Pancreas (tissue), 10 donors: ENCODE measurements at places on chromosomes 1 and 21. TPM values are rescaled to one million over a fixed set of nuclear protein-coding genes. Genes with fewer than 3 reads are reported as not detected.

- no peak for DNase-seq
Measured at GRCh38 chr21:22096314-22096713, 1098.1 kb downstream of the NCAM2 start.

DNA sequence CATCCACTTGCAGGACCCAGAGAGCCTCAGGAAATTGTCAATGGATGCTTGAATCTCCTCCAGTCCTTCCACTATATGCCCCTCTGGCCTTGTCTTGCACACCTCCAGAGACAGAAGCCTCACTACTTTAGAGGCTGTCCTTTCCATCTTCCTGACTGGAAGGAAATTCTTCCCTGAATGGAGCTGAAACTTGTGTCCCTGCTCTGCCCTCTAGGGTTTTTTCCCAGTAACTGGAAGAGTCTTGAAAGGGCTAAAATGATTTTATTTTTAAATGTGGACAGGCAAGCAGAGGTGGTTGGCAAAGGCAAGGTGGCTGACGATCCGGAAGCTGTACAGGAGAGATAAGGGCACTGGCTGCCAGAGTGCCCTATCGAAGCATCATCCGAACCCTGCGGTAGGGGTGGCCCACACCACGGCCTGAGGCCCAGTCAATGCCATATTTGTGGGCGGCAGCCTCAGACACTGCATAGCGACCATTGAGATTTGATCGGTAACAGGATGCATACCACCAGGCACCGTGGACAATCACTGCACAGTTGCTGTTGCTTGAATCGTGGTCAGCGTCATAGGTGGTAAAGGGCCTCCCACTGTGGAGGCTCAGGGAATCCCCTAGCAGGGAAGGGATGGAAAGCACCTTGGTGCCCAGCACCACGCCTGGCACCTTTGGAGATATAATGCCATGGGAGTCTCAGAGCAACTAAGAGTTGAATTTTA, 2.3 kb upstream of the MAP3K6 start:
- DNase-seq = no peak

DNA sequence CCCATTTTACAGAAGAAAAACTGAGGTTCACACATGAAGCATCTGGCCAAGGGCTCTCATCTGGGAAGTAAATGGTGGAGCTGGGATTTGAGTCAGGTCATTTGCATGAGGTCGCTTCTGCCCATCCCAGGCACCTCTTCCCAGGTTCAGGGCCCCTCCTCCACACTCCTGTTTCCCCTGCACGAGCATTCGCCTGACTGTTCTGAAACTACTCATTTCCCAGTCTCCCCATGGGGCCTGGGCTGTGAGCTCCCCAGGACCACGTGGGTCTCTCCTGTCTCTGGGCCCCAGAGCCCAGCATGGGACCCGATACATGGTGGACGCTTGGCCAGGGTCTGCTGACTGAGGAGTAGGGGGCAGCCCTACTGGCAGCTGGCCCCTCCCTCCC, 360.8 kb downstream of the MATN1 start:
- no peak for DNase-seq

- DNase-seq = no peak
Measured at GRCh38 chr1:87143413-87144135, 185.1 kb upstream of the LMO4 start.

DNA sequence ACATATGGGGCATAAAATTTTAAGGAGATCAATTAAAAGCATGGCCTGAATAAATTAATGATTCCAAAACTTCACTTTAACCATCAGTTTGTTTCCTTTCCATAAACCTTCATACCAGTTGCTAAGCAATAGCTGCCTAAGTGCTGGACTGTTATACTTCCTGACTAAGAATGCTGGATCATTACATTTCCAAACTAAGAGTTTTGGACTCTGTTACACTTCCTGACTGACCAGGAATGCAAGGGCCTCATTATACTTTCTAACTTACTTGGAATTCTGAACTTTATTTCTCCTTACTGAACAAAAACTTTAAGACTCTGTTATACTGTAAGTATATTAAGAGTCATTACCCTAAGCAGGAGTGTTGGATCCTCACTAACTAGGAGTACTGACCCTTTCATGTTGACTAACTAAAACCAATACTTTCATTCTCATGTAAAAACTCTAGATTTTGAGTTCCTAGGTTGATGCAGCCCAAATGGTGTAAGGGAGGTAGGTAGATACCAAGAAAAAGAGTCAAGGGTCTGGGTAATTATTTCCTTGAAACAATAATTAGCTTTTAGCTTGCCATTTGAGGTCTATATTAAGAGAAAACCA, 118.2 kb downstream of the FAF1 start:
- no peak for DNase-seq

- no peak for DNase-seq
Measured at GRCh38 chr1:205064741-205065316, 19.4 kb downstream of the TMEM81 start.

DNA sequence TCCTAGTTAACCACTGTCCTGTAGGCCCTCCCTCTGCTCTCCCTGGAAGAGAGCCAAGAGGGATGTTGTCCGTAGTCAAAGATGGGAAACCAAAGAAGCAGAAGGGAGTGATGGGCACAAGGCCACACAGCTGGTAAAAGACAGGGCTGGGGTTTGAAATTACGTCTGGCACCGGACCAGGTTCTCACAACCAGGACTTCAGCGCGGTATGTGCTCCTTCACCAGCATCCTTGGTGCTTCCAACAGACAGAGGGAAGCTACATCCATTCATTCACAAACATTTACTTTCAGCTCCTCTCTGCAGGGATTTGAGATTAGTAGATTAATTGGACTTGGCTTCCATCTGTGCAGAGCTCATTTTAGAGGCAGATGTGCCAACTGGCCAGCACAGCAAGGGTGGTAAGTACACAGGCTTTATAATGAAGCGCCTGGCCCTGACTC, 191.2 kb downstream of the TRABD2B start:
- no peak for DNase-seq

DNA sequence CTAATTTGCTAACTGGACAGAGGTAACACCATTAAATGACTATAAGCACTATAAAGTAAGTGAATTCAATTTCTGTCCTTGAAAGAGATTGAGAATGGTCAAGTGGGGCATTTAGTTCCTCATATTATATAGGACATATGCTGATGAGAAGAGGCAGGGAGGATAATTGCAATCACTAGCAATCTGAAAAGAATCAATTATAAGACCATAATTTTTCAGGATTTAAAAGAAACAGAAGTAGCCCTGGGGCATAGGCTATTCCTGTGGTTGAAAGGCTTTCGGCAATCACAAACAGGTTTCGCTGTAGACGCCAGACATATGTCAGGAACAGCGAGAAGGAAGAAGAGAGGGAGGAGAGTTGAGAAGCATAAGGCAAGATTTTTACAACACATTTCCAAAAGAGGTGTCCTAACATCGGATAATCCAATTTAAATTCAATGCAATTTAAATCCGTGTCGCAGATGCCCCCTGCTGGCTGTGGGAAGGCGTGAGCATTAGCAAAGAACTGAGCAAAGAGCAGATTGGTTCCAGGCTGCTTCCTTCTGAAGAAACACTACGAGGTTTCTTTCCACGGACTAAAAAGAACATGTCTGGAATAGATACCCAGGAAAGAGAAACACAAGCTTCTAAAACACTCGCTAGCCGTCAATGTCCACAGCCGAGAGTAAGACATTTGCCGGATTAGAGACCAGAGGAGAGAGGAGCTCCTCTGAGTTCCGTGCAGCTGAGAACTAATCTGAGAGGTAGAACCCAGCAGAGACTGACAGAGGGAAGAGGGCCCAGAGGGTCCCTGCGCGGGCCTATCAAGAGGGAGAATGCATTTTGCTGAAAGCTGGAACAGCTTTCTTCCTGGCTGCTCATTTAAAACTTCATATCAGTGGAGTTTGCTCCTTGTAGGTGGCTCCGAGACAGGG, 27.9 kb downstream of the RGS5 start:
- DNase-seq = peak; percentile 35

GRCh38 chr1:232017057-232017456, 390.5 kb downstream of the DISC1 start:
- no peak for DNase-seq

GRCh38 chr1:189046127-189046526, 1431.5 kb downstream of the BRINP3 start:
- DNase-seq = no peak

DNA sequence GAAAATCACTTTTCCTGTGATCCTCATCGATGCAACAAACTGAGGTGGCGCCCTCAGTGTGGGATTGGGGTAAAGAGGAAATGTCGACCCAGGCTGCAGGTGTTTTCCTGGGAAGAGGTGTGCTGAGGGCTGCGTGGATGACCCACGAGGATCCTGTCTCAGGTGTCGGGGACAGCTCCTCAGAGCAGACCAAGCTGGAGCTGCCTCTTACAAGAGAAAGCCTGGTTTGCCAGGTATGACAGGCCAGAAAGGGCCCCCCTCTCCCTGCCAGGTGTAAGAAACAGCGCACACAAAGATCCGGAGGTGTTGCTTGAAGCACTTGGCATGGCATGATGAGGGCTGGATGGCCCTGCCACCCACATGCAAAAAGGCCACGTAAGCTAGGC, 12.6 kb downstream of the FHAD1 start:
- no peak for DNase-seq

GRCh38 chr1:1427106-1427819, 6.2 kb upstream of the ANKRD65 start:
- peak; percentile 39 for DNase-seq

DNA sequence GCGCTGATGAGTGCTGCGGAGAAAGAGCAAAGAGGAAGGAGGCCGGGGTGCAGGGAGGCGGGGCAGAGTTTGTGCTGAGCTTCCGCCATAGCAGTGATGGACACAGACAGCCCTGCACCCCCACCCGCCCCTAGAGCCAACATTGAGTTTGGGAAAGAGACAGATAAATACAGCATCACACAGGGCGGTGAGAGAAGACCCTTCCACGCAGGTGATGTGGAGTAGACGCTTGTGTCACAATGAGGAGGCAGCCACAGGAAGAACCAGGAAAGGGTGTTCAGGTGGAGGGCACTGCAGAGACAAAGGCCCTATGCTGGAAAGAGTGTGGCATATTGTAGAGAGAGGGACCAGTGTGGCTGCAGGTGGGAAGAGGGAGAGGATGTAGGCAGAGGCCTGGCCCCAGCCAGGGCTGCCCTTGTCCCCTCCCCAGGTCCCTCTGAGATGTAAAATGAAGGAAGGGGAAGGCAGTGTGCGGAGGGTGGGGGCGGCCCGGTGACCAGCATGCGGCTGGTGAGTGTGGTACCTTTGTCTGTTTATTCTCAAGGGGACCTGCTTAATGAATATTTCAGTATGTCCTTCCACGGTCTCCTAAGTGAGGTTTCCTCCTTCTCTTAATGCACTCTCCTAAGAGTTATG, 194.4 kb upstream of the TMEM51 start:
- DNase-seq = no peak

- peak; percentile 33 for DNase-seq
Measured at GRCh38 chr1:21313203-21313885, 23.1 kb upstream of the ECE1 start.

DNA sequence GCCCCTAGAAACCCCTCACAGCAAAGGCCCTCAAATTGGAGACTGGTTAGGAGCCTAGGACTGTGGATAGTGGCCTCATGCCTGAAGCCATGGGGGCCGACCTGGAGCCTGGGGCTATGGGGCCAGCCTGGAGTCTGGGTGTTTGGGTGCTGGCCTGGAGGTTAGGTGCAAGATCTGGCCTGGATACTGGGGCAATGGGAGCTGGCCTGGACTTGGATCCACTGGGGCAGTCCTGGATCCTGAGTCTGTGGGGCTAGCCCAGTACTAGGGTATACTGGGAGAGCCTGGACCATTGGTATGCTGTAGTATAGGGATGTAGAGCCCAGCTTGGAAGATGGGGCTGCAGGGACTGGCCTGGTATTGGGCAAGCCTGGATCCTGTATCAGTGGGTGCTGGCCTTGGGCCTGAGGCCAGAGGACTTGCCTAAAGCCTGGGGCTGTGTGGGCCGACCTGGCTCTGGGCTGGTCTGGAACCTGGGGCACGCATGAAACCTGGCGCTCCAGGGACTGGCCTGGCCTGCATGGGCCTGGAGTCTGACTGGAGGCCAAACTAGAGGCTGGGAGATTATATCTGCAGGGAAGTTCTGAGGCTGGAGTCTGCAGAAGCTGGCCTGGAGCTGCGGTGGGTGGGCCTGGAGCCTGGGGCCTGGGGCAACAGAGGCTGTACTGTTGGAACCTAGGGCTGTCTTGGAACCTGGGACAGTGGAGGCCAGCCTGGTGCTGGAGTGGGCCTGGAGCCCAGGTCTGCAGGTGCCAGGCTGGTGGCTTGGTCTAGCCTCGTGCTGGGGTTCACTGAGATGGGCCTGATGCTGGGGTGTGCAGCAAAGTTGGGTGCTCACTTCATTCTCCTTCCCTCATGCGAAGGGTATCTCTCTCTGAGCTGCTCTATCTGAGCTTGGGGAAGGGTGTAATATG, 12.6 kb upstream of the DENND1B start:
- DNase-seq = no peak

DNA sequence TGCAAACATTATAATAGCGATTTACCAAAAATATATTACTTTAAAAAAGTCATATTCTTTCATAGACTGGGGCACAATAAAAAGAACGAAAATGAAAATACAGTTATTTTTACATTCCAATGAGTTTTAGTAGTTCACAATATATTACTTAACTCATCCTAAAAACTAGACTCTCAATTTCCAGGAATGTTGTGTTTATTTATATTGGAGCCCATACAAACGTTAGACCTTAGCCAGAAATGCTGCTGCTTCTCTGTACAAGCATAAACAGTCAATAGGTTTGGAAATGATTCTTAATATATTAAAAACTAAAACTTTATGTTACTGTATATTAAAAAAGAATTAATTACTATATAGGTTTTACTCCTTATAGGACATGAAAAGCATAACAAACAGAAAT, 302.3 kb downstream of the BRINP3 start:
- no peak for DNase-seq

DNA sequence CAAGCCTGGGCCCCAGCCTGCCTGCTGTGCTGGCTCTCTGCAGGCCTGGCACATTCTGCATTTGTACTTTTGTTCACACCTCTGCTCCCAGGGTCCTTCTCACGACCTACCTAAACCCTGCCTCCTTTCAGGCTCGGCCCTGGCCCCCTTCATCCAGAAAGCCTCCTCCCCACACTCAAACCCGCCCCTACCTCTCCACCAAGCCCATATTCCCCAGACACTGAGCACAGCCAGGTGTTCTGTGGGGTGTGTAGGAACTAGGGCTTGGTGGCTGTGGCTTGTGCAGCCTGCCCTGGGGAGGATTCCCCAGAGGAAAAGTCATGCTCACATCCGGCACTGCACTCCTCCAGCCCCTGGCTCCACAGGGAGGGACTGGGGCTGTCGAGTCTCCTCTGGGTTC, 8.2 kb upstream of the MIXL1 start:
- DNase-seq = no peak

DNA sequence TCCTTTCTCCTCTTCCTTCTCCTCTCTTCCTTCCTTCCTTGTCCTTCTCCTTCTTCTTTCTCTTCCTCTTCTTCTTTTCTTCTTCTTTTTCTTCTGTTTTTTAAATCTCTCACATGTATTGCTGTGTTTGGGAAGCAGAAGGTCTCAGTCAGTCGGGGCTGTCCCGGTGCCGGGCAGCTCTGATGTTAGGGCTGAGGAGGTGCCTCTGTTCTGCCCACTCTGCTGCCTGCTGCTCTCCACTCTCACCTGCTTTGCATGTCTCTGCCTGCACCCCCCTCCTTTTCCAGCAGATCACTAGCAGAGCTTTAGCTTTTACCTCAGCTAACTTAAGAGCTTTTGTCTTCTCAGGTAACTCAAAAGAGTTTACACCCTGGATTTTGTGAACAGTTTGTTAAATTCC, 276.6 kb downstream of the CHRM3 start:
- DNase-seq = no peak

RNU11 gene
- not detected for total RNA-seq

SYPL2 gene
- total RNA-seq = 3.3 TPM

PGLYRP3 gene
- total RNA-seq = not detected

LCE1E gene
- total RNA-seq = not detected

MATN1 gene
- total RNA-seq = not detected

SDE2 gene
- 6.8 TPM for total RNA-seq

FCGR2B gene
- 8.8 TPM for total RNA-seq

WNT2B gene
- total RNA-seq = 0.91 TPM

RGS4 gene
- 10.4 TPM for total RNA-seq

FTCD gene
- 0.34 TPM for total RNA-seq
